ENCODE measurements at places on chromosomes 1 and 21. TPM values are rescaled to one million over a fixed set of nuclear protein-coding genes. Genes with fewer than 3 reads are reported as not detected.

The RGS1 gene
- total RNA-seq, result not detected

GRCh38 chr1:147201276-147201675, 23.9 kb downstream of the FMO5 start:
- DNase-seq, result no peak
- no peaks in the 10 kb centered on the region for H3K27me3 ChIP-seq
- H3K4me1 ChIP-seq, result no peaks in the 10 kb centered on the region
- H3K27ac ChIP-seq, result no peak overlapping the region
- H3K4me3 ChIP-seq, result no peak overlapping the region

The S100A2 gene
- total RNA-seq, result not detected

The VHLL gene
- total RNA-seq, result 0.77 TPM

GRCh38 chr1:78047106-78047505, 1.3 kb downstream of the GIPC2 start:
- no peaks in the 10 kb centered on the region for H3K36me3 ChIP-seq
- peaks cover 74% of the 10 kb centered on the region for H3K27me3 ChIP-seq
- peaks cover 13% of the 10 kb centered on the region for H3K4me1 ChIP-seq
- no peak overlapping the region for H3K27ac ChIP-seq

The S100A1 gene
- not detected for total RNA-seq

DNA sequence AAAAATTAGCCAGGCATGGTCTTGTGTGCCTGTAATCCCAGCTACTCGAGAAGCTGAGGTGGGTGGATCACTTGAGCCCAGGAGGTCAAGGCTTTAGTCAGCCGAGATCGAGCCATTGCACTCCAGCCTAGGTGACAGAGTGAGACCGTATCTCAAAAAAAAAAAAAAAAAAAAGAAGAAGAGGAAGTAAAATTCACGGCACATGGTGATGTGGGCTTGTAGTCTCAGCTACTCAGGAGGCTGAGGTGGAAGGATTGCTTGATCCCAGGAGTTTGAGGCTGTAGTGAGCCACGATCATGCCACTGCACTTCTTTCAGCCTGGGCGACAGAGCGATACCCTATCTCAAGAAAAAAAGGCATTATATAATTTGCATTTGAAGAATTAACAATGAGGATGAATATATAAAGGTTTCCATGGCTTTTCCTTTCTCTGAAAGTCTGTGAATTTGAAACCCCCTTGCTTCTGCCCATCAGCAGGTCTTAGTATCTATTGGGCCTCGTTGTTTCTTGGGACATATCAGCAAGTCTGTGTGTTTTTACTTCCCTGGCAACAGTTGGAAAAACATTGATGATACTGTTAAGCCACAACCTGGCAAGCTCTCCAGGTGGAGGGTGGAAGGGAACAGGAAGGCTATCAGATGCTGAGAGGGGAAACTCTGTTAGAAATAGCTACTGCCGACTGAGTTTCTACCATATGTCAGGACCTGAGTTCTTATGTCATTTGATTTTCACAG, 4.6 kb upstream of the PLA2G2D start:
- H3K4me3 ChIP-seq, result no peak overlapping the region
- H3K27ac ChIP-seq, result no peak overlapping the region
- peaks cover 11% of the 10 kb centered on the region for H3K27me3 ChIP-seq
- H3K4me1 ChIP-seq, result peaks cover 4% of the 10 kb centered on the region
- DNase-seq, result no peak

The VAV3 gene
- 2.6 TPM for total RNA-seq

The CNR2 gene
- not detected for total RNA-seq

The TEX38 gene
- not detected for total RNA-seq

DNA sequence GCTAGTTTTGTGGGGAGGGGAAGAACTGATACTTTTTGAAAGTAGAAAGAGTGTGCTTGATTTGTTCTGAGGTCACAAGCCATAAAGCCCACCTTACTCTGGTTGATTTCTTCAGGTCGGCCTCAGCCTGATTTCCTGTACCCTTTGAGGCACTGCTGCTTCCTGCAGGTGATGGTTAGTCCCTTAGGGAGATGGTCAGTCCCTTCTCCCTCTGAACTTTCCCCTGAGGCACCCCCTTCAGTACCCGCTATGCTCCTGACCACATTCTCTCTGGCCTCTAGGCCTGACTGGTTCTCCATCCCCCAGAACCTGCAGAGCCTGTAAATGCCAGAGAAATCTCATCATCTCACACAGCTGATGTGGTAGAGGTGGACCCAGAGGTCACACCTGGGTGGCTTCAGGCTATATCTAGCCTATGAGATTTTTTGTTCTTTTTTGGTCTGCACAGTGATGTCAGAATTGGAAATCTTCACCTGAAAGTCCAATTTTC, 15.0 kb upstream of the ID3 start:
- peaks cover 56% of the 10 kb centered on the region for H3K4me1 ChIP-seq
- H3K36me3 ChIP-seq, result no peaks in the 10 kb centered on the region
- H3K27me3 ChIP-seq, result no peaks in the 10 kb centered on the region

Data from neural crest cell (in vitro differentiated cells).